ENCODE measurements at places on chromosomes 6 and 20. TPM values are rescaled to one million over a fixed set of nuclear protein-coding genes. Genes with fewer than 3 reads are reported as not detected.
A peak's percentile ranks its signal among the peaks of the same experiment; 100 is the strongest.

DNA sequence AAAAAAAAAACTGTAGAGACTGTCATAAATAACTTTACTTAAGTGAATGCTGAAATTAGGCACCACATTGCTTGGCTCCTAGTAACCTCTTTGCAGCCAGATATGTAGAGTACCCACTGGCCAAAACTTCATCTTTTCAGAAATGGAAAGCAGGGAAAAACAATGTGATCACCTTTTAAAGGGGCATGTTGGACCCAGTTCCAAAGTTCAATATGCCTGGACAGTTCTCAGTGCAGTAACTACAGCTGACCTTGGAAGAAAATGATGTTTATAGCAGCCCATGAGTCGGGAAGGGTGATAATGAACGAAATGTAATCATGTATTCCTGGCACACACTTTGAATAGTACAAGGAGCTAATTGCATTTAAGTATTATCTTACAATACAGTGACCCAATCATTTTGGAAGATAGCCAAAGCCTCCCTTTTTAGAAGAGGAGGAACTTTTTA lies 93.6 kb upstream of the TAB2 start:
- no peak for DNase-seq

- DNase-seq: peak; percentile 35
Measured at GRCh38 chr6:149235130-149235561, 82.4 kb upstream of the TAB2 start.

GRCh38 chr6:135192256-135193174 lies 11.4 kb downstream of the MYB start:
- DNase-seq: no peak

- DNase-seq: no peak
Measured at GRCh38 chr20:34495916-34496315, 20.3 kb upstream of the DYNLRB1 start.

Gene TAB2
- total RNA-seq: 65.7 TPM

Gene MAS1
- not detected for total RNA-seq

Data from natural killer cell (primary cell).